ENCODE measurements at places on chromosomes 5 and 9.

DNA sequence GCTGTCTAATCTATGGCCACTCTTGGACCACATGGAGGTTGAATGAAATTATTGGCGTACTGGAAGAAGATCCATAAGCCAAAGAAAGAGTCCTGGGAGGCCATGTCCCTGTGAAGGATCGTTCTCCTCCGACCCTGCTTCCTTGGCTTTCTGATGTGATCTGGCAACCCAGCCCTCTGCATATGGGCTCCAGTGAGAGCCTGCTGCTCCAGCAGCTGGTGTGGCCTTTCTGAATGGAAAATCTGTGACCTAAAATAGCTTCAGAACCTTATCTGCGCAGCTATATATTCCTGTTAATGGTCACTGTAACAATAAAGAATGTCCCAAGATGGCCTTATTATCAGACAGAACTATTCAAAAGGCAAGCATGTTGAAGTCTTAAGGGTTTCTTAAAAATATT lies 40.2 kb upstream of the PHF2 start:
- no peak for DNase-seq

DNA sequence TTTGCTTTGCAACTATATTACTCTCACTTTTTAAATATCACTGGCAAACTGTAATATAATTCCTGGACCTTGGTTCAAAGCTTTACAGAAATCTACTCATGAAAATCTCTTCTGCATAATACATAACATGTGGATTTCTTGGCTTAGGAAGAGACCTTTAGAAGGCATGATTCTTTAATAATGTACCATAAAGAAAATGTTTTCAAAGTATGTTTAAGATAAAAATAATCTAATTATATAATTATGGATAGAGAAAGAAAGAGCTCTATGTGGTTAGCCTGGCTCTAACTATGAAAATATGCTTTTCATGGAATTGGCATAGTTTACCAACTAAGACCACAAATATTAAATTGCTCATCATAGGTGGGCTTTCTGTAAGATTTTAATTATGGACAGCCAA lies 817.8 kb downstream of the TLE1 start:
- no peak for DNase-seq

DNA sequence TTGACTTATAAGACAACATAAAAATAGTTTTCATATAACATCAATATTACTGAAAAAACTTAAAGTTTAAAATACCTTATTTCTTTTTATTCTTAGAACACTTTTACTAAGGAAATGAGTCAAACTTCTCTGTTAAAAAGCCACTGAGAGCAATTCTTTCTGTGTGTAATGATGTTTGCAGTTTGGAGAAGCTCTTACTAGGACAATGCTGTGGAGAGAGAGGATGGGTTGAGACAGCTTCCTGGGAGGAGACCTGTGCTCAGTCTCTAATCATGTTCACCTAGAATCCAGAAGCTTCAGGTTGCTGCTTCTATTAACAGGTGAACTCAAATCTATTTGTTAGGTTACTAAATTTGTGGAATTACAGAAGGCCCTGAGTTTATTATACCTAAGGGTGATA lies 198.5 kb downstream of the DNAH5 start:
- DNase-seq: no peak

- DNase-seq: no peak
Observed at GRCh38 chr5:35857606-35858205, 1.0 kb downstream of the IL7R start.

GRCh38 chr5:74164725-74165235 lies 475.7 kb downstream of the ENC1 start:
- DNase-seq: no peak

All from NCI-H1105 treated with DMSO at 0.1 percent for 48 hours (cell line).